Placental epithelial cell (primary cell): ENCODE measurements at places on chromosomes 5 and 9. TPM values are rescaled to one million over a fixed set of nuclear protein-coding genes. Genes with fewer than 3 reads are reported as not detected.

ZNF608 gene
- 17.5 and 24.7 TPM in 2 replicates for total RNA-seq

PIP5KL1 gene
- total RNA-seq: 8.6 and 15.3 TPM in 2 replicates

MYOZ3 gene
- total RNA-seq: not detected in 2 replicates

CCDC152 gene
- total RNA-seq: 0.39 and 0.54 TPM in 2 replicates

CMYA5 gene
- 1.1 and 2.0 TPM in 2 replicates for total RNA-seq

DNAJB5 gene
- 4.3 and 10.3 TPM in 2 replicates for total RNA-seq

NCS1 gene
- total RNA-seq: 13.7 and 33.3 TPM in 2 replicates

FCN1 gene
- not detected in 2 replicates for total RNA-seq

LPAR1 gene
- total RNA-seq: 15.3 and 17.9 TPM in 2 replicates

MAST4 gene
- 36.1 and 36.8 TPM in 2 replicates for total RNA-seq

MSX2 gene
- 10.6 and 12.4 TPM in 2 replicates for total RNA-seq

DPYSL3 gene
- 89.5 and 142 TPM in 2 replicates for total RNA-seq
